ENCODE measurements at places on chromosomes 5 and 9.
A peak's percentile ranks its signal among the peaks of the same experiment; 100 is the strongest.

DNA sequence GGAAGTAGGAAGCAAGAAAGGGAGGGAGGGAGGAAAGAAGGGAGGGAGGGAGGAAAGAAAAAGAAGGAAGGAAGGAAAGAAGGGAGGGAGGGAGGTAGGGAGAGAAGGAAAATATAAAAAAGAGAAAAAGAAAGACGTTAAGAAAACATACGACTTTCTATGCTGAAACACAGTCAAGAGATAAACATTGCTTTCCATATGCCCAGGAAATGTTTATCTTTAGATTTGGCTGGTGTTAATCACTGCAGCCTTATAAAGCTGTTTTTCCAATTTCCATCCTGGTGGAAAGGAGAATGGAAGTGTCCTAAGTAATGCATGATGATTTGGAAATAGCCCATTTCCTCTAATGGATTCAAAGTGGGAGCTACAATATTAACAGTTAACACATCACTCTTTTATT lies 524.3 kb downstream of the MTRR start:
- DNase-seq, result no peak

DNA sequence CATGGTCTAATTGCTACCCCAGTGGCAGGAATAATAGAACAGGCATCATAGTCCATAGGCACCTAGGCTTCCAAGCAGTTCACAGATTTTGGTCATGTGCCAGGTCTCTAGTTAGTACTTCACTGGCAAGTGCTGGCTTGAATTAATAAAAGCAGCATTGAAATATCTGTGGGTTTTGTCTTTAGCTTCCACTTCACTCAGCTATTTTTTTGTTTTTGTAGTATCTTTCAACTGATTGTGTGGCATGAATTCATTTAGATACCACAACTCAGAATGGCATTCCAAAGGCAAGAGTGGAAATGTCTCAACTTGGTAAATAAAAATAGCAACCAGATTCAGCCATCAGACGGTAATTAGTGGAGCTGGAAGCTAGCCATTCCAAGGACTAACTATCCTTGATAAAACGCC lies 27.9 kb upstream of the ITGA2 start:
- no peak for DNase-seq

- DNase-seq, result no peak
These were observed 203.1 kb downstream of the ROR2 start for GRCh38 chr9:91746904-91747303.

DNA sequence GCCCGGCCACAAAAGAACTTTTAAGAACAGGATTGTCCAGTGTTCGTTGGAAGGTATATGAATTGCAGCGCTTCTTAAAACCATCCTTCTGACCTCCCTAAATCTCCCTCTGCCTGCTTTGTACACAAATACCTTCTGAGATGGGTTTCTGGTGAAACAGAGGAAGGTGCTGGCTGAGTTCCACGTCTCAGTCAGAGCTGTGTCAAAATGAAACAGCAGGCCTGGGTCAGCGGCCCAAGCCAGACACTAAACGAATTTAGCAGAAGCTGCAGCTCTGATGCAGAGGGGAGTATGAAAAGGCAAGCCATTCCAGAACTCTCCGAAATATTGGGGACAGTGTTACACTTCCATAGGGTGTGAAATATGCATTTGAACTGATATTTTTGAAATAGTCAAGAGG lies 37.8 kb upstream of the CRB2 start:
- DNase-seq, result no peak

DNA sequence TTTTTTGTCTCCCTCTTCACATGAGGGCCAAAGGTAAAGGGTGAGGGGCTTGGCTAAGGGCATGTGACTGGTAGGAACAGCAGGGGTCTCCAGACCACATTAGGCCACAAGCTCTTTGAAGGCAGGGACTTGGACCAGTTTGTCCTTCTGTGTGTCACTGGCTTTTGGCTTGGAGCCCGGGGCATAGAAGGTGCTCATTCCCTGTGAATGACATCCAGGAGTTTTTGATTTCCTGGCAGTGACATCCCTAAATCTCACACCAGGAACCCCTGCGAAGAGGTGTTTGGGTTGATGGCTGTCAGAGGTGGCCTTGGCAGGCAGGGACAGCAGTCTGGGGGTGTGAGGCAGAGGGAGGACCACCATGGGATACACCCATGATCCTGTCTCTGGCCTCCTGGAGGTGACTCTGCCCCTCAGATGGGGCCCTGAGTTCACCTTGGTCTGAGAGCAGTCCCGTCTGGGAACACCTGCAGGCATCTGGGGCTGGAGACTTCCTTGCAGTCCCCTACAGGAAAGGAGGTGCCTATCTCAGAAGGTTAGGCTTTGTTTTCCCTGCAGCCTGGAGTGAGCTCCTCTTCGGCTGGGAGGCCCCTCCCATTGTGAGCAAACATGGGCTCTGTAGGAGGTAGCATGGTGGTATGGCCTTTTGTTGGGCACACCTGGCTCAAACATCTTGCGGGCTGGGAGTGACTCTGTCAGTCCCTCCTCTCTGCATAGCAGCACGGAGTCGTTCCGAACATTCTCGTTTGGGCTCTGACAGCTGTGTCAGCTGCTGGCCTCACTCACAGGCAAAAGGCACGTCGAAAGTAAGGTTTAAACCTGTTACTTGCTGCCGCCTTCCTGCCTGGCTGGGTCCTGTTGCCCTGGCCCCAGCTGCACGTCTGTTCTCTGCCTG lies 38.6 kb upstream of the PITX1 start:
- DNase-seq, result no peak

GRCh38 chr9:107638521-107639310 lies 149.1 kb upstream of the KLF4 start:
- peak; percentile 75 for DNase-seq

GRCh38 chr9:686321-686813 lies 155.1 kb upstream of the DMRT1 start:
- no peak for DNase-seq

- no peak for DNase-seq
These were observed 12.6 kb upstream of the DENND1A start for GRCh38 chr9:123942542-123942941.

DNA sequence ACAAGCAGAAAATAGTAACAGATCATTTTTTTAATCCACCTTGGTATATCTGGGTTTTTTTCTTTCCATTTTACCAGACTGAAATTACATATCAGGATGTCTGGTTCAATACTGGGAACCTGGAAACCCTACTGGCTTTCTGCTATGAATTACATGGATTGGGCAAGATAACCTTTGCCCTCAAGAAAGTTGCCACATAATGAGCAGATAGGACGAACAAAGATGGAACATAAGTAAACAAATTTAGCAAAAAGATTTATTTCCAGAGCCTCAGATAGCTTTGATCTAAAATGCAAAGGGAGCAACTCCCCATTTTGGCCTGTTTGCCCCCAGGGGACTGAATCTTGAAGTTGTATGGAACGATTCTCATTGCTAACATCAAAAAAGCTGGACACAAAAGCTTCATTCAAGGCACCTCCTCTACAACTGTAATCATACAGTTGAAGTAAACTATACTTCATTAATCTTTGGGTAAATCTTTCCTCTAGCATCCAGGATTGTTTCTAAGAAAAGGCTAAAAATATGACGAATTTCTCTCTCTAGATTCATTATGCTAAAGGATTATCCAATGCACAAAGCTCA lies 131.6 kb upstream of the PTGER4 start:
- DNase-seq, result peak; percentile 50

DNA sequence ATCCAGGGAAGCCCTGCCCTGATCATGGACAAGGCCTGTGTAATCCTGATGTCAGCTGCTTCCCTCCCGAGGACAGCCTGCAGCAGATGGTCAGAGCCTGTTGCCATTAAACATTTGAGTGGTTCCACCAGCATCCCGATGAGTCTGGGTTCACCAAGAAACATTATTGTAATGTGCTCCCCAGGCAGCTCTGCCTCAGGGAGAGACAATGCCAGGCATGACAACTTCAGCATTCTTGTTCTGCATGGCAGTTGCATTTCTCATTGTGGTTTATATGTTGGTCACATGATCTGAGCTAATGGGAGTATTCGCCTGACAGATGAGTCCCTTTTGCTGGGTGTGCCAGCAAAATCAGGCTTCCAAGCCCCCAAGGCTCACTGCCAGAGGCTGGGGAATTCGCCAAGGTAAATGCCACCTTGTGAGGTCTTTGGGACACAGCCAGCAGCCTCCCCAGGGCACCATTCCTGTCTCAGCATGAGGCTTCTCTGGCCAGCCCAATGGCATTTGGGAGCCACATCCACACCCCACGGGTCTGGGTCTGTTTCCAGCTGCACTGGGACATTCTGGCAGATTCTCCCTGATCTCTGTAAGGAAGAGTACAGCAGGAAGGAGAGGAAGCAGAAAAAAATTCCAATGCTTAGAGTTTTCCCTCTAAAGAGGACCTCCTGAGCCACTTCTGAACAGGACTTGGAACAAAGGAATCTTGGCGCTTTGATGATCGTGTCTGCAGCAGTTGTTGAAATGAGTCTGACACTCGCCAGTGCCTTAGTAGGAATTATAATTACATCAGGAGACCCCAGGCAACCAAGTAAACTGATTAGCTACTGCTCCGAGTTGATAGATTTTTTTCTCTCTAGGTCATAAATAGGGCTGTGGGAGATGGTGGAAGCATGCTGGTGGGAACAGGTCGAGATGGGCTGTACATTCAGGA lies 18.7 kb downstream of the KCNIP1 start:
- no peak for DNase-seq

DNA sequence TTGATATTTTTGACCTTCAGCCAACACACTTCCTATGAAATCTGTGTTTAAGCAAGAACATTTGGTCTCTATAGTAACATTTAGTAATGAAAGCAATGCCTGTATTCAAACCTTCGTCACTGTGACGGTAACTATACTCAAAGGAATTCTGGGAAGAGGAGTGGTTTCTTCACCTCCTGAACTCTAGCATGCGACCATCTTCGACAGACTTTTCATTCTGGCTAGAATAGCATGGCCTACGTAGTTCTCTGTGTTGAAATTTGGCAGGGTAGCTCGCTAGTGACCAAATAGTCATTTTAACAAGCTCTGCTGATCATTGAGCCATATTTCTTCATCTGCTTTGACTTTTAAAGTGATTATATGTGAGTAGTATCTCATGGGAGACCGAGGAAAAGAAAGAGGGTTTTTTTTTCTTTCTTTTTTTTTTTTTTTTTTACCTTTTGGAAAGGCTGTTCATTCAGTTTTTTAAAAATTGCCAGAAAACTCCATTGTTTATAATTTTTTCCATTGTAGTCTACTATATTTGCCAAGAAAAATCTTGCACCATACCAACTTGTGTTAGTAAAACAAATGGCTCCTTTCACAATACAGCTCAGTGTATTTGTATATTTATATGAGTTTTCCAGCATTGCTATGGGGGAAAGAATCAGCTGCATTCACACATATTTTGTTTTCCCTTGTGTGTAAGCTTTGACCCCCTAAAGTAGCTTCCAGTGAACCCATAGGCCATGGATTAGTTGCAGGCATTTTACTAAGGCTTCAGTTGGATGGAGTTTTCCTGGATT lies 166.8 kb downstream of the NNT start:
- no peak for DNase-seq

All from Caco-2 (cell line).